ENCODE measurements at places on chromosomes 2 and 18.
A peak's percentile ranks its signal among the peaks of the same experiment; 100 is the strongest.

DNA sequence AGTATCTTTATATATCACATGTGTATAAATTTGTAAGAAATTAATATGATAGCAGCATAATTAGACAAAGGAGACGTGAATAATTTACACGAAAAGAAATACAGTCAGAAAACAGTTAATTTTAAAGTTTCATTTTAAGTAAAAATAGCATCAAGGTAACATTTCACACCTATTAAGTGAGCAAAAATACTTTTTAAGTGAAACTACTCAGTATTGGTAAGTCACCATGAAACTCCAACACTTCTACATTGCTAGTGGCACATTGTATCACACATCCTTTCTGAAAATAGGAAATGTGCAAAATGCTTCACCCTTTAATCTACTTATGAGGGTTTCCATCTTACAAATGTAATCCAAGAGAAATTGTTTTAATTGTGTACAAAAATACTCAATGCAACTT, 287.9 kb upstream of the EPAS1 start:
- DNase-seq = no peak

- DNase-seq = no peak
Measured at GRCh38 chr18:13394801-13395200, 176.2 kb downstream of the LDLRAD4 start.

GRCh38 chr2:46980786-46981573, 65.4 kb upstream of the MCFD2 start:
- DNase-seq = no peak

DNA sequence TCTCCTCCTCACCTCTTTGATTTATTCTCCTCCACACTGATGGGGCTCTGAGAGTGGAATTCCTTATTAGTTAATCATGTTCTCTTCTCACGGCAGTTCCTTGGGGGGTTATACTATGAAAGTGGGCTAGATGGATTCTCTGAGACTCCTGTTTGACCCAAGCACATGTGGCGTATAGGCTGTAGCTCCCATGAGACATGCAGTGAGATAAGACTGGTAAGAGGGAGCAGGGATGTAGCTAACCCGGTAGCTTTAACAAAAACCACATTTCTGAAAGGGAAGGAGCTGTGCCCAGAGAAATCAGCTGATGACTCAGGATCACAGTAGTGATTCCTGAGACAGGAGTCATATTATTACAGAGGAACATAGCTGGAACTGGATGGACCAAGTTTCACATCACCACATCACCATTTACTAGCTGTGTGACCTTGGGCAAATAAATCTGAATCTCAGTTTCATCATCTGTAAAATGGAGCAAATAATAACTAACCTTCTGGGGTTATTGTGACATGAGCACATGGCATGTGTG, 82.9 kb downstream of the CRIM1 start:
- DNase-seq = no peak

- peak; percentile 49 for DNase-seq
Measured at GRCh38 chr2:100554798-100555407, 7.9 kb upstream of the PDCL3 start.

DNA sequence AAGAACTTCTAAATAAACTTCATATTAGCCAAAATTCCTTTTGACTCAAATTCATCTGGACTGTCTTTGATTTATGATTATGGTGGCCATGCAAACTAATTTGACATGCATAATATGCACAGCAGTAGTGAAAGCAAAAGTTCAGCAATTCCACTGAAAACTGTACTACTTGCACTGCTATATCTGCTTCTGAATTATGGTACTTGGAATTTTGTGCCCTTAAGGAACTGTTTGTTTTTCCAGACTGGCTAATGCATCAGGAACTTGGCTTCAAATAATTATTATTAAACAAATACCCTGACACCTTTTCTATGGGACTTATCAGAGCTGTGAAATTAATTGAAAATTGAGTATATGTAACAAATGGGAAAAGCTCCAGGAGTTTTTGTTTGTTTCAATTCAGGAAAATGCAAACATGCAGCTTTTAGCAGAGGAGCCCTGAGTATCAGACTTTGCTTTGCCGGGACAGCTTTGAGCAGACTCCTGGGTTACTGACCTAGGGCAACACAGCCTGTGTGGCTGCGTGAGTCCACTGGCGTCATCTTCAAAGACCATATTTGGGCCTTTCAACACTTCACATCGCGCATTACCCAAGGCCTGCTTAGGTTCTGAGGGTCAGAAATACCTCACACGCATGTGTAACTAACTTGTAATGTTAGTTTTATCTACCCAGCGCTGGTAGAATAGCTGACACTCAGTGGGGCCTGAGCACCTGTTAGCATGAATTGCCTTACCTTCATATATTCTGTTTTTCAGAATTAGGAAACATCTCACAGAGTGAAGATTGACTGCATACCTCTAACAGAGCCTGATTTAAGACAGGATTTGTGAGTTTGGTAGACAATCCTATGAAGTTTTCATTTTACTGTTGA, 35.4 kb downstream of the CFAP221 start:
- DNase-seq = no peak

- no peak for DNase-seq
Measured at GRCh38 chr18:47795434-47795814, 135.0 kb downstream of the SMAD2 start.

DNA sequence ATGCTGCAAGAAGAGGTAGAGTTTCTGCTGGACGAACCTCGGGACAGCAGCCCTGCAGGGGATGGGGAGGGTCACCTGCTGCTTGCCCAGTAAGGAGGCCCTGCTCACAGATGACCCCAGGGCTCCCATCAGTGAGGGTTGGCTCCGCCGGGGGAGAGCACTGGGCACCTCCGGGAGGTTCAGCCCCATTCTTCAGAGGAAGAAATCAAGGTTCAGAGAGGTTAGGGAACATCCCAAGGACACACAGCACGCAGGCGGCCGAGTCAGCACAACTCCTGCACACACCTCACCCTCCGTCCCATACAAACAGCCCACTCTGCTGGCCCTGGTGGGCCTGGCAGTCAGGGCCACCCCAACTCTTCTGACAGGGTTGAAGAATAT, 11.7 kb upstream of the CCDC74B start:
- DNase-seq = no peak

DNA sequence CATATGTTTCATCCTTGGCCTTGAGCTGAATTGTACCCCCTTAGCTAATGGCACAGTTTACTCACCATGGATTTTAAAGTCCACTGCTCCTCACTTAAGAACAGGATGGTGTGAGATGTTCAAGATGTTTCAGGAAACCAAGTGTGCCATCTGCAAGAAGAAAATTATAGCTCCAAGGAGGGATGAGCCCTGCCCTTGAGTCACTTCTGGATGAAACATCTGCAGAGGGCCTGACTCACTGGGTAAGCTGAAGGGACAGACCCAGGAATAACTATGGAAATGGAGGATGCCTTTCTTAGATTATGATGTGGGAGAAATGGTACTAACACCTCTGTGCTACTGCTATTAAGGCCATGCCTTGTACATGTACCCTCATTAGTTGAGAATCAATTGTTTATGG, 6.4 kb downstream of the MARS2 start:
- DNase-seq = no peak

DNA sequence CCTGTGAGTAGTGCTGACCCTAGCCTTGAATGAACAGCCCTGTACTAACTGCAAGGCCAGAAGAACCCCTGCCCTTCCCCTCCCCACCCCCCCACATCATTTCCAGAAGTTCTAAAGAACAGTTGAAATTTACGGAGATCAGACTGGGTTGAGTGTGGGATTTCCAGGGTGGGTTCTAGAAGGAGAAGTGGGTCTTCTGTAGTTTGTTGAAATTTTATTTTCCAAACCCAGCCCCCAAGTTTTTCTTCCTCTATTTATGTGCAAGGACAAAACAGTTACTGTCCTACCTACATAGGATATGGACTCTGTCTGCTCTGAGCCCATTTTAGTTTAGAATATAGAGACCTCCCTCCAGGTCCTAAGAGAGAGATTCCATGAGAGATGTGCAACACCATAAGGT, 26.3 kb upstream of the CASP10 start:
- DNase-seq = no peak

DNA sequence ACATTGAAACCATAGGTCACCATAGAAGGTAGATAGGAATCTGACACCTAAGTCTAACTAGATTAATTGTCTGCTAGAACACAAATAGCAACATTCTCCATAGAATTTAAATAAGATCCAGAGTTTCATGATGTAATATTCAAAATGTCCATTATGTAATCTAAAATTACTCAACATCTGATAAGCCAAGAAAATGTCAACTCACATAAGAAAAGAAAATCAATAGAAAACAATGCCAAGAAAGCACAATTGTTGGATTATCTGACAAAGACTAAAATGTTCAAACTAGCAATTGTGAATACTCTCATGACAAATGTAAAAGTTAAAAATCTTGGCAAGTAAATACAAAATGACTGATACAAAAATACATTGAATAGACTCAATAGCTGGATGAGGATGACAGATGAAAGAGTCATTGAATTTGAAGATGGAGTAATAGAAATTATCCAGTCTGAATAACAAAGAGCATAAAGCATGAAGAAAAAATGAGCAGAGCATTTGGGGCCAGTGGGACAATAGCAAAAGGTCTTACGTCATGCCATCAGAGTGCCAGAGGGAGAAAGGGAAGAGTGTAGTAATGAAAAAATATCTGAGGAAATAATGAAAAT, 358.6 kb downstream of the METTL4 start:
- DNase-seq = no peak

DNA sequence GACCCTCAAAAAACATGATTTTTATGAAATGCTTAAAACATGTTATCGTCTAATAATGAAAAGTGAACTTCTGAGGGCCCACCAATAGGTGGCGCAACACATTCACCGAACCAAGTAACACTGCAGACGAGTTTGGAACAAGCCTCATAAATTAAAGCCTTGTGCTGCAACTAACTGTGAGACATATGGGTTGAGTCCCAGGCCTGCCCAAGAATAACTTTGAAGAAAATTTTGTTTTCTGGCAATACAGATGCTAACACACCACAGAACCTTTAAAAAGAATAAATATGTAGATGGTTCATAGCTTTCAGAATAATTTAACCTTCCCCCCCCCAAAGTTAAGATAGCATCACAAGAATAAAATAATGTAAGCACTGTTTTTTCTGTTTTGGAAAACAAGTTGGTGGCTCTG, 285.9 kb downstream of the RNF144A start:
- DNase-seq = peak; percentile 62

DNA sequence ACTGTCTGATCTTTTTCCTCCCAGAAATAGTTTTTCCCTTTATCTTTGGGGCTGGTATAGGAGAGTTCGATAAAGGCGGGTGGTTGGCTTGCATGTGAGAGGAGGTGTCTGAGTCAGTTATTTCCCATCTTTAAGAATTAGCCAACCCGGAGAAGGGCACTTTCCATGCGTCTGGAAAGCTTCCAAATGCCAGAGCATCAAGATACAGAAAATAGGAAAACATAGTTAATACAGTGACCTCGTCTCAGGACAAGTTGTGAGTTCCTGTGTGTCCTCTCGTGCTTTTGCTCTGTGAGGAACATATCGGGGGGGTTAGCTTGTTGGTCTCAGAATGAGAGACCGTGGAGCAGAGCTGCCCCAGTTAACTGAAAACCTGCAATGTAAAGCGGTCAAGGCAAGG, 18.7 kb upstream of the PUM2 start:
- DNase-seq = no peak

DNA sequence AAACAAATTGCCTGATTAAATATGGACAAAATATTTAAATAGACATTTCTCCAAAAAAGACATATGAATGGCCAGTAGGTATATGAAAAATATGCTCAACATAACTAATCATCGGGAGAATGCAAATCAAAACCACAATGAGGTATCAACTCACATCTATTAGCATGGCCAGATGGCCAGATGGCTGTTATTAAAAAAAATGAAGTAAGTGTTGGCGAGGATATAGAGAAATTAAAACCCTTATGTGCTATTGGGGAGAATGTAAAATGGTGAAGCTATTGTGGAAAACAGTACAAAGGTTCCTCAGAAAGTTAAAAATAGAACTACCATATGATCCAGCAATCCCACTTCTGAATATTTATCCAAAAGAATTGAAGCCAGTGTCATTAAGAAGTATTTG, 272.3 kb upstream of the ZNF804A start:
- no peak for DNase-seq

DNA sequence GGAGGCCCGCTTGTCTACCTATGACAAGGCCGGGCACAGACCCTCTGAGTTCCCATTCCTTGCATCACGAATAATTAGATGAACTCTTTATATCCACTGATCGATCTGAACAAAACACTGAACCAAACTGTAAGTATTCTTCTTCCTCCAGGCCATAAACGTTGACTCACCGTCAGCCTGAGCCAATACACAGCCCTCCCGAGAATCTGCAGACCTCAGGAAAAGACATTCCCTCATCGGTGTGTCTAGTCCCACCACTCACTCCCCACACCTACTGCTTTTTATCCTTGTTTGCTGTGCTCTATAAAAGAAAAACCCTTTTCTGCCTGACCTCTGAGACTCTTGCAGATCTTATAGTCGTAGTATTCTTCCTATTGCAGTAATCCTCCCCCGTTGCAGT, 41.0 kb downstream of the TMEM87B start:
- no peak for DNase-seq

DNA sequence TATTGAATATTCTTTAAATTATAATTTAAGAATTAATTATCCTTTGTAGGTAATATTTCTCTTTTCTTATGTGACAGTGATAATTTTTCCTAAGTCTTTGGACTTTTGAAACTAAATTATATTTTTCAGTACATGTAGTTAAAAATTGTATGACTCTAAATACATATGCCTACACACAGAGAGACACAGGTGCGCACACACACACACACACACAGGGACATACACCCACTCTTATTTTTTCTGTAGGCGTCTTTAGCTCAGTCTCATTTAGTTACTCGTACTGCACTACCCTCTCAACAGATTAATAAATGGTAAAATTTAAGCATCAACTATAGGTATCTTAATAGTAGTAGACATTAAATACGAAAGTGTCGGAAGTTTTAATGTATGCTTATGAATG, 56.1 kb downstream of the ZNF236 start:
- DNase-seq = no peak

DNA sequence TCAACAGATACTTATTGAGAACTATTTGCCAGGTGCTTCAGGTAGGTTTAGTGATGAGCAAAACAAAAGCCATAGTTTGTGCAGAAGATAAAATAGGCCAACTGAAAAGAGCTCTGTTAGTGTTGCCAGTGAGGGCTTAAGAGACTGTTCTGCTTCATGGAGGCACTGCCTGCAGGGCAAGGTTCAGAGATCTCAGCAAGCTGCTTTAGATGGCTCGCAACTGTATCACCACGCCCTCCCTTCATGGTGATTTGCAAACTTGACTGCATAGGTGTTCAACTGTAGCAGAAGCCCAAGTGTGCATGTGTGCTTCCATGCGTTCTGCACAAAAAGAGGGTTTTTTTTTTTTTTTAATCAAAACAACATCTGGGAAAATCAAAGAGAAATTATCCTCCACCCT, 84.5 kb downstream of the RAPH1 start:
- no peak for DNase-seq

DNA sequence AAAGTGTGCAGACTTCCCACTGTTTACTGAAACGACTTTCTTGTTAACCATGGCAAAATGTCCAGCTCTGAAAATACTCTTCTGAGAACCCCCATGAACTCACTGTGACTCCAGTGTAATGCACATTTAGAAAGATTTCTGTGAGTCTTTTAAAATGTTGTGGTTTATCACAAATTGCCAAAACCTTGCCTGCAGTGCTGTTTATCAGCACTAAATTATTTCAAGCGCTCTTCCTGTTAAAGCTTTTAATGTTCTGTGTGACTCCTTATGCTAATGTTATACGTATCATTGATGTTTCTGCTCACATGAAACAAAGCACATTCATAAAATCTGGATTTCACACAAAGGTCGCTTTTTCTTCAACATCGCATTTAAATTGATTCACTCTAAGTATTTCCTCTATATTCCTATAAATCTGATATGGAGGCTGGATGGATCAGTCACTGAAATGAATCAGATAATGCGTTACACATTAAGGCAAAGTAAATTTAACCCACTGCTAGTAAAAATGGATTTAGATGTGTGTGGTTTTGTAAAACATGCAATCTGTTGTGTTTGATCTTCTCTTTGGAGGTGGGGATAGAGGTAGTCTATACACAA, 521.2 kb downstream of the NYAP2 start:
- DNase-seq = no peak

All from CD4-positive, alpha-beta T cell treated with Interleukin-4 for 4 hours (primary cell).